NCI-H1092 treated with DMSO at 0.1 percent for 48 hours (cell line): ENCODE measurements at places on chromosomes 7 and 10.

DNA sequence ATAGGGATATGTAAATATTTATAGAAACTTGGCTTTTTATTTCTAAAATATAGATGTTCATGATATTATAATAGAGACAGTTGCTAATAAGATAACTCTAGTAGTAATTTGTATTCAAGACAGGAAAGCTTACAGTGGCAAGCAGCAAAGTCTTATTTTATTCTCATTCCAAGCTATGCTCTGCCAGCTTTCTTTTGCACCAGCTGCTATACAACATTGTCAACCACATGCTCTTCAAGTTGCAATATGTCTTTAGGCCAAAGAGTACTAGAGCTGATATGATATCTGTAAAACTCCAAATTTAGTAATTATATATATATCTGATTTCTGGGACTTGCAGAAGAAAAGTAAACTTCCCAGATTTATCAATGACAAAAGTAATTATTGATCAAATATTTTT, 350.1 kb downstream of the HGF start:
- no peak for DNase-seq

- DNase-seq, result no peak
These were observed 27.1 kb upstream of the SH3PXD2A start for GRCh38 chr10:103882285-103883007.

GRCh38 chr10:91313796-91314485, 93.5 kb downstream of the PCGF5 start:
- no peak for DNase-seq

- no peak for DNase-seq
These were observed 6.6 kb upstream of the ZYX start for GRCh38 chr7:143374561-143374960.

DNA sequence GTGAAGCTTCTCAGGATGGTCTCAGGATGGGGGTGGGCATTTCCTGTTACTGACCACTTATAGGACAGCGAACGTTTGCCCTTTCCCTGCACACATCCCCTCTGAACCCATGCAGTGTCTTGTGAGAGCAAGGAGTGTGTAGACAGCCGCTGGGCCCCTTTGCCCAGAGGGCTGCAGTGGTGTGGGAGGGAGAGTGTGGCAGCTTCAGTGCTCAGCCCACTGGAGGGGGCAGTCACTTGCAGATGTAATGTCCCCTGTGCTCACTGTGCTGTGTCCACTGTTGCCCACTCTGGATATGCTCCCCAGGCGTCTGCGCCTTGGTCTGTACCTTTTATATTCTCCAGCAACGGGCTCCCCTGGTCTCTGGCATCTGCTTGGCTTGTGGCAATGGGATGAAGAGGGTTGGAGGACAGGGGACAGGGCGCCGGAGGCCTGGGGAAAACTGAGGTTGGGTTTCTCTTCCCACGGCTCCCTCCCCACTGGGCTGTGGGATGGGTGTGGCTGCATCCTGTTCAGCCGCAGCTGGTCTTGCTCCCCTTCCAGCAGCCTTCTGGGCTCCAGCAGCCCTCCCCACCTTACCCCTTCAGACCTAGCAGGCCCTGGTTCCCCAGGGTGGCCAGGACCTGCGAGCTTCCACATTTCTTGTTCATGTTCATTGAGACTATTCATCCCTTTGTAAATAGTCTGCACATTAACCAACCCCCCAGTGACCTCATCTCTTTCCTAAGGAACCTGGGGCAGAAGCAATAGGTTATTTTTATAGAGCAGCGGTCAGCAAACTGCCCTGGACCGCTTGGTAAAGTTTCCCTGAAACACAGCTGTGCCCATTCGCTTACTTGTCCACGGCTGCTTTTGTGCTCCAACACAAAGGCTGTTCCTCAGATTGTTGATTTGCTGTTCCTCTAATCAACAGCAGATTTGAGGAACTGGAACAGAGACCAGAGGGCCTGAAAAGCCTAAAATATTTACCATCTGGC, 6.1 kb downstream of the ZNF789 start:
- DNase-seq, result no peak

- DNase-seq, result no peak
These were observed 5.8 kb upstream of the AMZ1 start for GRCh38 chr7:2681929-2682799.

DNA sequence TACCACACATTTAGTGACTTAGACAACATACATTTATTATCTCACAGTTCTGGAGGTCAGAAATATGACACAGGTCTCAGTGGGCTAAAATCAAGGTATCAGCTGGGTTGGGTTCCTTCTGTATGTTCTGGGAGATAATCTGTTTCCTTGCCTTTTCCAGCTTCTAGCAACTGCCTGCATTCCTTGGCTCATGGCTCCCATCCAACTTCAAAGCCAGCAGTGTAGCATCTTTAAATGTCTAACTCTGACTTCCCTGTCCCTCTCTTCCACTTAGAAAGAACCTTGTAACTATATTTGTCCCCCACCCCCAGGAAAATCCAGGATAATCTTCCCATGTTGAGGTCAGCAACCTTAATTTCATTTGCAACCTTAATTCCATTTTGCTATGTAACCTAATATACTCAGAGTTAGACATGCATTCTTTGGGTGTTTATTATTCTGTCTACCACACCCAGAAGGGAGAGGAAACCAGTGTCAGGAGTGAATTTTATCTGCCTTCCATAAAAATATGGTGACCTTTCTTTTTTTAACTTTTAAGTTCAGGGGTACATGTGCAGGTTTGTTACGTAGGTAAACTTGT, 57.3 kb upstream of the SMIM30 start:
- DNase-seq, result no peak

GRCh38 chr10:58653139-58653538, 140.5 kb downstream of the BICC1 start:
- DNase-seq, result no peak

GRCh38 chr10:43340619-43341018, 30.8 kb upstream of the FXYD4 start:
- DNase-seq, result no peak
